Bone marrow (tissue), 2 donors: ENCODE measurements at places on chromosomes 2 and 18.

GRCh38 chr2:19712850-19713249, 188.9 kb downstream of the TTC32 start:
- DNase-seq: no peak

- DNase-seq: no peak
Observed at GRCh38 chr2:123563515-123563914, 461.6 kb upstream of the CNTNAP5 start.

GRCh38 chr2:68060652-68061051, 2.2 kb downstream of the C1D start:
- no peak for DNase-seq

- no peak for DNase-seq
Observed at GRCh38 chr2:217248312-217248935, 388.6 kb upstream of the TNP1 start.

DNA sequence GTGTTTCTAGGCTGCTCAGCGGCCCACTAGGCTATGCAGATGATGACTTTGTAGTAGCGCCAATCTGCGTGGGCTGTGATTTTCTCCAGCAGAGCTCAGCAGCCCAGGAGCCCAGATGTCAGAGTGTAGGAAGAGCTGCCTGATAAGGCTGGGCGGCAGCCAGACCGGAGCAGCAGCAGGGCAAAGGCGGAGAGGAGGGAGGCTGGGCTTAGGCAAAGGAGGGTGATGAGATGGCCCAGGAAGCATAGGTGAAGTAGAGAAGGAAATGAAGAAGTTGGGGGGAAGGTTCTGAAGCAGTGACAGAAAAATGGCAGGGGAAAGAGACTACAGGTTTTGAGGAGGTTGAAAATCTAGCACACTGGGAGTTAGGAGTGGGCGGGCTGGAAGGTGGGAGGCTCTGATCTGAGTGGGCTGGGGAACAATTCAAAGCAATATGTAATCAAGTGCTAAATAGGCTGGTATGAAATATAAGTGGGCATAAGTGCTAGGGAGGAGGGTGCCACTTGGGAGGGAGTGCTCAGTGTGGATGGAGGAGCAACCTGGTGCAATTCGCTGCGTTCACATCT, 50.6 kb upstream of the STPG4 start:
- no peak for DNase-seq

DNA sequence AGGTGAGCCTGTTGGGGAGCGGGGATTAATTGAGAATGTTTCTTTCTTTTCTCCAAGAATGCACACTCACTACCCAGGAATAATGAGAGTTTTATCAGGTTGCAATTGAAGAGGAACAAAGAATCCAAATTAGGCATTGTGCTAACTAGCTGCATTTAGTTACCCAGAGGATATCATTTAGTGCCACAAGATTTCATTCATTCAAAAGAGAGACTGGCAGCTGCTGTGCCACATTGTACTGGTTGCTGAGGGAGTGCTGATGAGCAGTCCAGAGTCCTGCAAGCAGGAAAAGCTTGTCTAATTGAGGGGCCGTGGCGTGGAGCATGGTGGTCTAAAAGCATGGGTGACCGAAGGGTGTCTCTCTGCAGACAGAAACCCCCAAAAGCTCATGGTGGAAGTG, 97.6 kb downstream of the CTAGE1 start:
- no peak for DNase-seq

DNA sequence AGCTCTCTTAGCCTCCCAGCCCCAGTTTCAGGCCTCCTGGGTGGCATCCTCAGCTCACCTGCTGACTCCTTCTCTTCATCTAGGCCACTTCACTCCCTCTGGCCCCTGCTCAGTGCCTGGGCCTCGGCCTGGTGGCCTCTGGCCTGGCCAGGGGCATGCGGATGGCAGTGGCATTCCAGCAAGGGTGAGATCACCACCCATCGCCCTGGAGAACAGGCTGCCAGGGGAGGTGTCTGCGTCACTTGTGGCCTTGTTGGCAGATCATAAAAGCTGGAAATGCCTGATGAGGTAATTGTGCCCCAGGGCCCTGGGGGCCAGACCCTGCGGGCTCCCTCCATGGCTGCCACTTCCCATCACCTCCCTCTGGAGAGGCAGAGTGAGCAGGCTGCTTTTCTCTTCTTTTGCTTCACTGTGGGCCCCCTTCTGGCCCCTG, 72.5 kb upstream of the SMAD2 start:
- no peak for DNase-seq

GRCh38 chr2:237591141-237591881, 777 bp upstream of the RAB17 start:
- no peak for DNase-seq

GRCh38 chr2:10202131-10202665, 79.7 kb downstream of the RRM2 start:
- no peak for DNase-seq

DNA sequence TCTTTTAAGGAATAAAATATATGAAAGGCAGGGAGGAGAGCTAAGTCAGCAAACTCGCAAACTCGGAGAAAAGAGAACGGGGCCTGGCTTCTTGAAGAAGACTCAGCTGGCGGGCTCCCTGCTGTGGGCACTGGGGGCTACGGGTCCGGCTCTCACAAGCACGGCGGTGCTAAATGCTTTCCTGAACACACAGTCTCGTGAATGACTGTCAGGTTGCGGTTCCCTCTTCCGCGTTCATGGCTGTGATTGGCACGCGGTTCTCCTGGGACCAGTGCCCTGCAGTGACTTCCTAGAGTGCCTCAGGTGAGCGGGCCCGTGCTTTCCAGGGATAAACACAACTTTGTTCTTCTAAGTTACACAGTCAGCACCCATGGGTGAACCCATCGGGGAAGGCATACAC, 208.4 kb downstream of the HDAC4 start:
- DNase-seq: no peak

GRCh38 chr2:154133823-154134222, 262.1 kb downstream of the GALNT13 start:
- DNase-seq: no peak

DNA sequence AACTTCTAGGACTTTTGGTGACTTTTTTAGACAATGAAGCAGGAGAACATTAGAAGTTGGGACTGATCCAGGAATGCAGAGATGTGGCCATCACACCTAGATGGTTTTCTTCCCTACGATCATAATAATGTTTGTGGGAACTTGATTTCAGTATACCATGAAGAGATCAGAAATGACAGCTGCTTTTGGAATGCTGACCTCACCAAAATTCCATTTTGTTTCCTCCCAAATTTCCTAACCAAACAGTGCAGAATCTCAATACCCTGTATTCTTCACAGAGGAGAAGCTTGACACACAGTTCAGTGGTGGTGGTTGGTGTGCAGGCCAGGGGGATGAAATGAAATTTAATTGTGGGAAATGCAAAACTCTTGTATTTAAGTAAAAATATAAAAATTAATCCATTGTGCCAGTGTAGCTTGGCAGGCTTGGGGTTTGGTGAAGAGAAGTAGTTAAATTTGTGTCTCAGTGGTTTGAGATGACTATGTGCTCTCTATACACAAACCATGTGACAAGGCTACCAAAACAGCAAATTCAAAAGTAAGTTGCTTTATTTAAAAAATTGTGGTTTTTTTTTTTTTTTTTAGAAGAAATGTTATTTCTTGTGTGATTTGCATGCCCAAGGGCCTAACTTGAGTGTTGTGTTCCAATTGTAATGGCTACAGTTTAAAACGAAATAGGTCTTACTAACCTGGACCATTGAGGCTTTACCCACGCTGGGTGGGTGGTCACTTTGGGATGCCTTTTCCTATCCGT, 252.4 kb downstream of the LPIN1 start:
- no peak for DNase-seq

GRCh38 chr18:49699303-49699702, 114.0 kb downstream of the ACAA2 start:
- no peak for DNase-seq

DNA sequence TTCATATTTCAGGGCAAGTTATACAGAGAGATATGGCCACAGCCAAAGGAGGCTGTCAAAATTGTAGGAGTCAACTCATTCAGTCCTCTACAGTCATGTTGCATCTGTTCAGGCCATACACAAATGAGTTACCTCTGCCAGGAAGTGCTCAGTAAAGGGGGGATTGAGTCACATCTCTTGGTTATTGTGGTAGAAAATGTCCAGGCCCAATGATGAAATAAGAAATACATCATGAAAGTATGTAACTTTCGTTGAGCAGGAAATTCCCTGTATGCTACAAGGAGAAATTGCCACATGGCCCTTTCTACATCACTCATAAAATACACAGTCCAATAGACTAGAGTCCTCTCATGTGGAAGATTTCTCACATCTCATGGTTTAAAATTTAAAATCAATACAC, 103.9 kb upstream of the COL3A1 start:
- DNase-seq: no peak

GRCh38 chr2:187208199-187208785, 239.8 kb downstream of the CALCRL start:
- DNase-seq: no peak

DNA sequence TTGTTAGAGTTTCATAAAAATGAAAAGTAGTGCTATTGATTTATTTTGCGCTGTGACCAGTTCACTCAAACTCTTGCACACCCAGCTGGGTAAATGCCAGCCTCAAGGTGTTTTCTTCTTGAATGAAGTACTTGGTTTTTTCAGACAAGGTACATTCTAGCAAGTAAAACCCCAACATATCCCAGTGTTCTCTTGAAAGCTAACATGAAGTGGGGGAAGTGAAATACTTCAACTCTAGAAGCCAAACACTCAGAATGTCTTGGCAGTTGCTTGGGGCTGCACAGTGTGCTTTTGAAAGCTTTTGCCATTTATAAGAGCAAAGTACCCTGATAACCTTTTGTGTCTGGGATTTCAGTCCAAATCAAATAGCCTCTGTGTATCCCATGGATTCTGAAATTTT, 13.4 kb downstream of the NPAS2 start:
- no peak for DNase-seq
